T-helper 9 cell (primary cell): ENCODE measurements at places on chromosomes 1 and 21.

DNA sequence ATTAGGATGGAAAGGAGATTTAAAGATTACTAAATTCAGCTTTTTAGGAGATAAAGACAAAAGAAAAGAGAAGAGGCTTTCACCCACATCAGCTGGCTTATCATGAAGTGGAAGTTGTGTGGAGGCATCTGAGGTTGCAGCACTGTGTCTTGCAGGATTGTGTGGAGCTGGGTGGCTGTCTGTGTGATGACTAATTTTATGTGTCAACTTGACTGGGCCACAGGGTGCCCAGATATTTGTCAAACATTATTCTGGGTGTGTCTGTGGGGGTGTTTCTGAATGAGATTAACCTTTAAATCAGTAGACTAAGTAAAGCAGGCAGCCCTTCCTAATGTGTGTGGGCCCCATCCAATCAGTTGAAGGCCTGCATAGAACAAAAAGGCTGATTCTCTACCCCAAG, 3.9 kb downstream of the KCNA10 start:
- no peak for DNase-seq

DNA sequence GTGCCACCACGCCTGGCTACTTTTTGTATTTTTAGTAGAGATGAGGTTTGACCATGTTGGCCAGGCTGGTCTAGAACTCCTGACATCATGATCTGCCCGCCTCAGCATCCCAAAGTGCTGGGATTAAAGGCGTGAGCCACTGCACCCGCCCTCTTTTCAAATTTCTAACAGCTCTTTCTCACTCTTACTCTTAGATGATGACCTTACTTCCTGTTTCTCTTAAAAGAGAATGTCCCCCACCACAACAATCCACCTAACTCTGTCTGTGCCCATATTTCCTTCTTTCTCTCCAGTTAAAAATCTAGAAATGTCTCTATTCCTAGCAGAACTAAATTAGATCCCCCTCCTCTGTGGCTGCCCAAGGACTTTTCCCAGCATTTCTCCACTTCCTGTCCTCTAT, 46.6 kb upstream of the RGS2 start:
- no peak for DNase-seq

DNA sequence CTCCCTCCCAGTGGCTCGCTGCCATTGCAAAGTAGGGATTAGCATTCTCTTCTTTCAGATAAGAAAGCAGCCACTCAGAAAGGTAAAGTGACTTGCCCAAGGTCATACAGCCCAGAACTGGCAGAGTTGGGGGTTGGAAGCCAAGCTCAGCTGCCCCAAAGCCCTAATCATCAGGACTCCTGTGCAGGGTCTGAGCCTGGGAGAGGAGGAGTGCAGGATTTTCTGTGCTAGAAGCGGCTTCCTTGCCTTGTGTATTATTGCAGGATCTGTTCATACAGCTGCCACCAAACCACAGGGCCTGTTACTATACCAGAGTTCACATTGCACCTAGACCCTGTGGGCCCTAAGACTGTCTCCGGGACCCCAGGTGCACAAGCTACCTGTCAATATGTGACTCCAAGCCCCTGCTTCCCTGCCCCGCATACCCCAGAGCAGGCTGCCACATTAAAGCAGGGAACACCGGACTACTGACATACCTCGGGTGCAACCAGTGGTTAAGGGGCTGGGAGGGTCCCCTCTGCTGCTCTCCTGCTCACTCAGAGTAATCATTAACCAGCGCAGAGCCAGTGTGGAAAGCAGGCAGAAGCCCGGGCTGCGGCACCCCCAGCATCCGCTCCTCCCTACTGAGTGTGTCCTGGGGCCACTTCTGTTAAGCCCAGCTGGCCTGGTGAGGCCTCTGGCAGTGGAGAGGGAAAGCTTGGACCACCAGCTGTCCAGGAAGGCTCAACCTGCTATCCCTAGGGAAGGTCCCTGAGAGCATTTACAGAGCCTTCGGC, 15.8 kb downstream of the HSPG2 start:
- no peak for DNase-seq

- DNase-seq: no peak
Measured at GRCh38 chr1:94314222-94314858, 77.0 kb upstream of the ARHGAP29 start.

- no peak for DNase-seq
Measured at GRCh38 chr1:37862330-37862729, 2.9 kb upstream of the MTF1 start.

DNA sequence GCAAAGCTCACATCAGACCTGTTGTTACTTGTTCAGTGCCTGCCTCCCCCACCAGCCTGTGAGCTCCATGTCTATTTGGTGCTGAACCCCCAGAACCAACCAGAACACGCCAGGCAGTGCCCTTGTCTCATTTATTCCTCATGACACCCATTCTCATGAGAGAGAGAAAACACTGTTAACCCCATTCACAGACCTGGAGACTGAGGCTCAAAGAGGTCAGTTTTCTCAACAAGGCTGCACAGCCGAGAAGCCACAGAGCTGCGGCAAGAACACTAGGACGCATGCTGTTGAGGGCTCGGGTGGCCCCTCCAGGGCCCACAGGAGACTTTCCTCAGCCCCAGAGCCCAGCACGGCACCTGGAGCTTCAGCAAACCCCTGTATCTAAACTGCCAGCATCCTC, 13.1 kb downstream of the KCNN3 start:
- DNase-seq: no peak

- no peak for DNase-seq
Measured at GRCh38 chr21:17578162-17578561, 34.5 kb downstream of the BTG3 start.

- no peak for DNase-seq
Measured at GRCh38 chr1:116923421-116923820, 13.7 kb downstream of the PTGFRN start.

- no peak for DNase-seq
Measured at GRCh38 chr1:245762396-245762910, 607.7 kb downstream of the KIF26B start.

GRCh38 chr1:154349121-154349520, 23.8 kb downstream of the ATP8B2 start:
- no peak for DNase-seq

- no peak for DNase-seq
Measured at GRCh38 chr1:164240081-164240480, 318.9 kb upstream of the PBX1 start.

GRCh38 chr1:74953622-74954021, 180.6 kb upstream of the LHX8 start:
- no peak for DNase-seq

GRCh38 chr1:48677306-48678287, 99.1 kb downstream of the BEND5 start:
- DNase-seq: no peak

- no peak for DNase-seq
Measured at GRCh38 chr1:229098903-229099578, 171.9 kb upstream of the RAB4A start.

DNA sequence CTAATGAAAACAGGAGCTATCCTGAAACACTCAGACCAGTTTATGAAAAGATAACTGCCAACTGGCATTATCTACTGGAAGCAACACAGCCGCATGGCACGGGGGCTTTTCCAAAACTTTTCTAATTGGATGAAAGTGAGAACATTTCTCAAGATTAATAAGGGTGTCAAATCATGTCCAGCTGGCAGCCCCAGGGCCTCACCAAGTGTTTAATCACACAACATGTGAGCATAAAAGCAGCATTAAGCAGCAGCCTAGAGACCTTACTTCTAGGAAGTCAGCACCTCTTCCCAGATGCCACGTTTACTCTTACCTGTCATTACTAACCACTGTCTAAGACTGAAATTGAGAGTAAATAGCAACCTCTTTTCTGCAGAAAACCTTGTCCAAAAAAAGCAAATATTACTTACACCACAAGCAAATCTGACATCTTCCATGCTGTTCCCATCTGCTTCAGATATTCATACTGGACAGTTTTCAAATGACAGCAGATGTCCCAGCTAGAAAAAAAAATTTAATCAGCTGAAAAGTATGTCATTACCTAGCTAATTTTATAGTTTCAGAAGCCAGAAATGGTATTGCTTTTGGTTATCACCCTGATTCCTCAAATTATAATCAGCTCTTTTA, 341.5 kb upstream of the ZP4 start:
- DNase-seq: no peak

- DNase-seq: peak; percentile 59
Measured at GRCh38 chr1:152461544-152461943, 47.5 kb upstream of the CRNN start.

DNA sequence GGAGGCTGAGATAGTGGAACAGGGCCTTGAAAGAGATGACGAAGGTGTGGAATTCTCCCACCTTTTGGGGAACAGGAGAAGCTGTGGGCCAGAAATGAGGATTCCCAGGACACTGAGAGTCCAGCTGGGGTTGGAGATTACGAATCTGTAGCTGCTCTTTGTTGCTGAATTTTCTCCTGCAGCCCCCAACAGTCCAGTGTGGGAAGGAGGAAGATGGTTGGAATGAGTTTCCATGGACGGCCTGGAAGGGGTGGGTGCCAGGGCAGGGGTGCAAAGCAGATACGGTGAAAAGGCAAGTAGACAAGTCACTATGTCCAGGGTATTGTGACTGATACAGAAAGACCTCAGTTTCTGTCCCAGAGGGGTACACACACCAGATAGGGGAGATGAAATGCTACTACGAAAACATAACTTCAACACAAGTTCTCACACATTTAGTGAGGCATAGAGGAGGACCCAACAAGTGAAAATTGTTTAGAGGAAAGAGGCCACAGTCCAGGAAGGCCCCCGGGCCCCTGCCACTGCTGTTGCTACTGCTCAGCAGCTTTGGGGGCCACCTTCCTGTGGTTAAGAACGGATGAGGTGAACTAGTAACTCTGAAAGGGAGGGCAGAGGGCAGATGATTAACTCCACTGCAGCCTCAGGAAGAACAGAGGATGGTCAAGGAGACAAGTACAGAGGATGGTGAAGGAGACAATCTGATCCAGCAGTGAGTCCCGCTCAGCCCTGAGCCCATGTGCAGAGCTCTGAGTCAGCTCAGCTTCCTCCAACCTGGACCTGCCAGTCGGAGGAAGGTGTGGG, 7.3 kb downstream of the CD244 start:
- no peak for DNase-seq

- no peak for DNase-seq
Measured at GRCh38 chr1:17212009-17212408, 7.1 kb downstream of the PADI1 start.

DNA sequence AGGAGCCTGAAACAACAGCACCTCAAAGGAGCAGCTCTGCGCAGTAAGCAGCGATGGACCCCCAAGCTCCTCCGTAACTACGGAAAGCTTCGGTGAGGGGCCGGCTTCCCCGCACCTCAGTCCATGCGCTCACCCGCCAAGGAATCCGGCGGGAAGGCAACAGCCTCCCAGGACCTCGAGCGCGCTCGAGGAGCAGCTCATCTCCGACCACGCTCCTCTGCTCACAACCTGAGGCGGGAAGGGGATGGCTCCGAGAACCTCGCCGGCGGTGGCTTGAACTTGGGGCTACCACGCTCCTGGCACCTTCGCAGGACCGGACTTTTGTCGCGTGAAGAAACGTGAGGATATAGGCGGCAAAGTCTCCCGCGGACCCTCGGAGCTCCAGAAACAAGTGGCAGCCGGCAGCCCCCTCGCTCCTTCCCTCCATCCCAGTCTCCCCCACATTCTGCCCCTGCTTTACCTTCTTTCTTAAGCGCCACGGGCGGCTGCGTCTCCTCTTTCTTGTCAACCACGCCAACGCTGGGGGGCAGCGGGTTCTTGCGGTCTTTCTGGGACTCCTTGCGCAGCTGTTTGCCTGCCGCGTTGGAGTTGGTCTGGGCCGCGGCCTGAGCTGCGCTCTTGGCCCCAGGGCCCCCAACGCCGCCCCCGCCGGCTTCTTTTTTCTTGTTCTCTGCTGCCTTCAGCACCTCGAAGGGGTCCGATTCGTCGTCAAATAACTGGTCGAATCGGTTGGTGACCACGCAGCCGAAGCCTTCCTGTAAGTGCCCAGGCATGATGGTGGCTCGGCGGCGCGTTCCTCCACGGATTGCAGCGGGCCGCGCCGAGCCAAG, 459 bp downstream of the SERBP1 start:
- DNase-seq: peak; percentile 14

GRCh38 chr1:64550510-64550909, 80.6 kb downstream of the CACHD1 start:
- DNase-seq: no peak

DNA sequence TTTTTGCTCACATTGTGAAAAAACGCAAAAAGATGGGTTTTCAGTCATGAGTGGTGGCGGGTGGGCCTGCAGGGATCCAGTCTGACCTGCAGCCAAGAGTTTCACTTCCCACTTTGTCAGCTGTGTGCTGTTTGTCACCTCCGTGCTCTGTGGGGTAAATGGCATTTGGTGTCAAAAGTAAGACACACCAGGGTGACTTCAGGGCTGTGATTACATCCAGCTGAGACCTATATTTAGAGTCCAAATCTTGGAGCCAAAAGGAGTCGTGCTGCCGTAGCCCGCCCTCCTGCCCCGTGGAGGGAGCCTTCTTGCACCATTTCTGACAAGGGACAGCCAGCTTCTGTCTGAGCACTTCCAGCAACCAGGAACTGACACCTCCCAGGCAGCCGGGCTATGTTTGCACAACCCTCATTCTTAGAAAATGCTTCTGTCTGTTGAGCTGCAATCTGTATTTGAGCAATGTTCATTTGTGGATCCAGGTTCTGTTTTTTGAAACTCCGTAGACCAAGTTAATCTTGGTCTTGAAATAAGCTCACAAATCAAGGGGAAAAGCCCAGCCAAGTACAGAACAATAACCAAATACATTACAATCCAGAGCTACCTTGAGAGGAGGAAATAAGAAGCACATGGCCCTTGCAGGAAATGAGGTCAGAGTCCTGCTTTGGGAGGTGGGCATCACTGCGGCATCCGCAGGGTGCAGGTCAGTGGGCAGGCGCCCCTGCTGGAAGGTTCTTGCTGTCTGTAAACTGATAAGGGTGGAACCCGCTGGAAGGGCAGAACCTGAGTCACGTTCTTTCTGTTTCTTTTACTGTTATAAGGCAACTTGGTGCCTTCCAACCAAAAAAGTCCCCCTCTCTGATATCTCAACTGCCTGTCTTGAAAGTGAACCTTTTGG, 14.4 kb downstream of the ABCG1 start:
- DNase-seq: peak; percentile 74

DNA sequence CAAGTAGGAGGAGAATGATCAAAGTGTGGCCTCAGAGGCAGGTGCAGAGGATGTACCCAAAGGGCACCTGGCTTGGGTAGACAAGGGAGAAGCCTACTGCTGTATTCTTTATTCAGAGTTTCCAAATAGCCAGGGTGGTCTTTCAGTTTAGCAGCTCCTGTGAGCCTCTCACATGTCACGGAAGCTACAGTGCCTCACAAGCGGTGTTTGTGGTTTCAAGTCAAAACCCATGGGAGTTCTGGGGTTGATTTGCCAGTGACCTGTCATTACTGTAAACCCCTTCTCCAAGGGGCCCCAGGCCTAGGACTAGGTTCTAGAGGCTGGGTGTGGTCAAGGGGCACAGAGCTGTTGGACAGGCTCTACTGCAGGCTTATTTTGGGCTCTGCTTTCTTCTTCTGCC, 10.2 kb upstream of the IL10 start:
- no peak for DNase-seq

- no peak for DNase-seq
Measured at GRCh38 chr21:32299695-32300094, 1.0 kb downstream of the MRAP start.
